Posterior cingulate gyrus (tissue), 11 donors: ENCODE measurements at places on chromosomes 4 and X.
A peak's percentile ranks its signal among the peaks of the same experiment; 100 is the strongest.

DNA sequence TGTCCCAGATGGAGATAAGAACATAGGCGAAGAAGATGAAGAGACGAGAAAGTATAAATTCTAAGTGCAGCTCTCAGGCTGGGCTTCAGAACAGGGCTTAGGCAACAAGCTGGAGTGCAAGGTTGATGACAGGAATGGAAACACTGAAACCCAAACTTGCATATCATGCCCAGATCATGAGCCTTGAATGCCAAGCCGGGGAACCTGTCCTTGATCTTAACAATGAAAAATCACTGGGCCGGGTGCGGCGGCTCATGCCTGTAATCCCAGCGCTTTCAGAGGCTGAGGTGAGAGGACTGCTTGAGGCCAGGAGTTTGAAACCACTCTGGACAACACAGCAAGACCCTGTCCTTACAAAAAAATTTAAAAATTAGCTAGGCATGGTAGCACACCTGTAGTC is 17.2 kb downstream of the AFAP1 start:
- no peak for DNase-seq

GRCh38 chr4:181807771-181808170 is 435.4 kb upstream of the TENM3 start:
- no peak for DNase-seq

DNA sequence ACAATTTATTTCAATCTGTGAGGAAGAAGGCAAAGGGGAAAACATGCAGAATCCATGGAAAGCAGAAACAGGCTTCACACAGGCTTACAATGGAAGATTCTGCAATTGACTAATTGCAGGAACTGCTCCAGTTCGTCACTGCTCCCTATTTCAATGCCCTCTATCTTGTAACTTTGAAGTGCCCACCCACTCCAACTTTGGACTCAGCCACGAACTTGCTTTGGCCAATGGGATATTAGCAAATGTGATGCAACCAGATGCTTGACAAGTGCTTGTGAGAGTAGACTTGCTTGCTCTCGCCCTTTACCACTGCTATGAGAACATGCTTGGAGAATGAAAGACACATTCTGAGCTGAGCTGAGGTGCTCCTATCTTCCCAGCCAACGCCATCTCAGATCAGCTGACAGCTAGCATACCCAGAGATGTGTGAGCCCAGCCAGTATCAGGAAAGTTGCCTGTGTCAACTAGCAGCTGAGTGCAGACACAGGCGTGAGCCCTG is 105.7 kb upstream of the PTCHD1 start:
- DNase-seq: no peak

DNA sequence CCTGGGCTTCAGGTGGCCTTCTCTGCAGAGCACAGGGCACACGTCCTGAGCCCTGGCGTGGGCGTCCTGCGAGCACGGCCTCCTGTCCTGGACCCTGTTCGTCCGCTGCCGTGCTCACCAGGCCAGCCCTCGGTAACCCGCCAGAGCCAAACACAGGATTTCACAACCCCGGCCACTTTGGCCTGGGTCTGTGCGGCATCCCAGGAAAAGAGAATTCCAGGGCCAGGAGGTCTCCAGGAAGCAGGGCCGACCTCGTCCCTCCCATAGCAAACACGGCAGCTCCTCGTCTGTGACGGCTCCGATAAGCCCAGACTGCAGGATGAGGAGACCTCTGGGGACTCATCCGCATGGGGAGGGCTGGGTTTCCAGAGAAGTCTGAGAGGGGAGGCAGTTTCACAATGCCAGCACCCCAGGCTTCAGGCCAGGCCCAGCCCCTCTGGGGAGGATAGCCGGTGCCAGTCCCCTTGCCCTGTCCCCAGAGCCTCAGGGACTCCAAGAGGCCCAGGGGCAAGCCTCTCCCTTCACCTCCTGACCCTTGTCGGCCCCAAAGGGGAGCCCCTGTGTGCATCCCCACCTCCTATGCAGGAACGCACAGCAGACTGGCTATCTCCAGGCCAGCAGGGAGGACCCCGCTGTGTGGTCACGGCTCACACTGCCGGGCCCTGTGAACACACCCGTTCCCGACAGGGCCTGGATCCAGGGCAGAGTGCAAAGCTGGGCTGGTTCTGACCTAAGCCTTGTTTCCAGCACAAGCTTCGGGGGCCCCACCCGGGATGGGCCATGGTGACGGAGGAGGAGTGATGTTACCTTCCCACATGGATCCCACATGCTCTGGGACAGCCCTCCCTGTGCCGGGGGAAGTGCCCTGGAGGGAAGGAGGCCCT is 22.3 kb upstream of the HTRA3 start:
- DNase-seq: no peak

DNA sequence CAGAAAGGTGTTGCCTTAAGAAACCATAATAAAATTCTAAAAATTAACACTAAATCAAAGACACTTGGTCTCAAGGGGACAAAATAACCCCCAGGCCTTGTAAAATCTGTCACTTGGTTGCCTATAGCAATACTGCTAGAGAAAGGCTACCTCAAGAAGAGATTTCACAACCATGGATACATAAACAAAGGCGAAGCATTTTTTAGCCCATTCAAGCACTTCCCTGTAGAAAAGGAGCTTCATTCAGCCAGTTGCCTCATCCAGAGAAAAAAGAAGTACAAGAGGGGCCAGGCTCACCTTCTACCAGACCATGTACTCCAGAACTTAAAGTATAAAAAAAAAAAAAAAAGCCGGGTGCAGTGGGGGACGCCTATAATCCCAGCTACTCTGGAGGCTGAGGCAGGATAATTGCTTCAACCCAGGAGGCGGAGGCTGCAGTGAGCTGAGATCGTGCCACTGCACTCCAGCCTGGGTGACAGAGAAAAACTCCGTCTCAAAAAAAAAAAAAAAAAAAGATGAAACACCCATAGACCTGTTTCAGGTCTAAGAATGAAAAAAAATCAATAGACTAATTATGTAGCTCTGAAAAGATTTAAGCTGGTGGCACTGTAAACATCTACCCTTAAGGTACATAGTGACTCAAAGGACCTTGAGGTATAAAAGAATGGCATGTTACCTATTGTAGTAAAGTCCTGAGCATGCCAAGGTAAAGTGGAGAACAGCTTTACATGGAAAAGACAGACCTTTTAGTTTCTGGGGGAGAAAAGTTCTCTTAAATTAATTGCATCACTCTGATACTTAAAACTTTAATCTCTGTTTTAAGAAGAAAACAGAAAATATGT is 18.0 kb downstream of the RUFY3 start:
- DNase-seq: no peak

- DNase-seq: no peak
Measured at GRCh38 chr4:177293208-177294033, 16.3 kb upstream of the NEIL3 start.

DNA sequence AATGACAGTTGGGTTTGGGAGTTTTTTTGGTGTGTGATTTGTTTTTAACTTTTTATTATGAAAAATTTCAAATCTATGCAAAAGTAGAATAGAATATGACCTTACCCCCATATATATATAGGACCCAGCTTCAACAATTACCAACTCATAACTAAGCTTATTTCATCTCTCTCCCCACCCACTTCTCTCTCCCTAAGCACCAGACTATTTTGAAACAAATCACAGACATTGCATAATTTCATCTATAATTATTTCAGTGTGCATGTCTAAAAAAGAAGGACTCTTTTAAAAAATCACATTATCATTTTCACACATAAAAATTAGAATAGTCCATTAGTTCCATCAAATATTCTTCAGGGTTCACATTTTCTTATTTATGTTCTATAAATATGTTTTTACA is 28.3 kb upstream of the NKX6-1 start:
- no peak for DNase-seq

- peak; percentile 7 for DNase-seq
Measured at GRCh38 chr4:78441756-78442155, 109.8 kb upstream of the ANXA3 start.

- DNase-seq: no peak
Measured at GRCh38 chr4:82715731-82716617, 82.6 kb downstream of the SCD5 start.

- no peak for DNase-seq
Measured at GRCh38 chr4:186943411-186943810, 219.8 kb upstream of the FAT1 start.

DNA sequence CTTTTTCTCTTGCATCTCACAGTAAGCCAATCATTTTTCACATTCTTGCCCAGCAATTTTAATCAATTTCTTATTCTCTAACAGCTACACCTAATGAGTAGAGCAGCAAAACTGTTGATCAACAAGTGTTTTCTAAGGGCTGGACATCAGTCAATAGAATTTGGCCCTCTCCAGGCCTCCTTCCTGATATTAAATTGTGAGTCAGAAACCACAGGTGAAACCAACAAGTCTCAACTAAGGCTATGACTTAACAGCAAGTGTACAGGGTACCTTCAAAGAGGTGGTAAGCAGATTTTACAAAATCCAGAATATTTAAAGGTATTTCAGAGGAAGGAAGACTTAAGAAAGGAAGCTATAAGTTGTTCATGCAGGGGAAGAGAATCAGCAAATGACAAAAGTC is 156.5 kb upstream of the ARHGAP24 start:
- no peak for DNase-seq

- DNase-seq: no peak
Measured at GRCh38 chr4:14564281-14564680, 438.0 kb upstream of the CPEB2 start.

GRCh38 chr4:142813388-142813787 is 32.7 kb downstream of the INPP4B start:
- DNase-seq: no peak

- DNase-seq: no peak
Measured at GRCh38 chrX:11265352-11265751, 27.9 kb upstream of the AMELX start.

- DNase-seq: no peak
Measured at GRCh38 chr4:68359508-68359907, 9.6 kb upstream of the YTHDC1 start.

DNA sequence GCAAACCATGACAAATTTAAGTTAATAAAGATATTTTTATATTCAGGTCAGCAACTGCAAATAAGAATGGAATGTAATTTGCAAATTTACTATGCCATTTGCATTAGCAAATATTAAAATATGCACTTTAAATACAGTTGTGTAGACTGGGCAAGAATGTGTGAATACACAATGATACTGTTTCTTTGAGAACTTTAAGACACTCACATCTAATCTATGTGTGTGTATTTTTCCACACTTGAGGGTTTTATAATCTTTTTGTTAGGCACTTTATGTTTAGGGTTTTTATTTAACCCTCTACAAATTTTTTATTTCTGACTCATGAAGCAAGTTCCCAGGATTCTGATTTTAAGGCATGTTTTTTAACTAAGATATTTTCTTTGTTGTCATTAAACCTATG is 23.9 kb upstream of the NDNF start:
- no peak for DNase-seq

GRCh38 chr4:148868191-148868590 is 426.0 kb upstream of the NR3C2 start:
- no peak for DNase-seq

GRCh38 chr4:8105306-8106100 is 53.1 kb downstream of the ABLIM2 start:
- no peak for DNase-seq

GRCh38 chrX:71143508-71143907 is 1.1 kb upstream of the NLGN3 start:
- peak; percentile 44 for DNase-seq

DNA sequence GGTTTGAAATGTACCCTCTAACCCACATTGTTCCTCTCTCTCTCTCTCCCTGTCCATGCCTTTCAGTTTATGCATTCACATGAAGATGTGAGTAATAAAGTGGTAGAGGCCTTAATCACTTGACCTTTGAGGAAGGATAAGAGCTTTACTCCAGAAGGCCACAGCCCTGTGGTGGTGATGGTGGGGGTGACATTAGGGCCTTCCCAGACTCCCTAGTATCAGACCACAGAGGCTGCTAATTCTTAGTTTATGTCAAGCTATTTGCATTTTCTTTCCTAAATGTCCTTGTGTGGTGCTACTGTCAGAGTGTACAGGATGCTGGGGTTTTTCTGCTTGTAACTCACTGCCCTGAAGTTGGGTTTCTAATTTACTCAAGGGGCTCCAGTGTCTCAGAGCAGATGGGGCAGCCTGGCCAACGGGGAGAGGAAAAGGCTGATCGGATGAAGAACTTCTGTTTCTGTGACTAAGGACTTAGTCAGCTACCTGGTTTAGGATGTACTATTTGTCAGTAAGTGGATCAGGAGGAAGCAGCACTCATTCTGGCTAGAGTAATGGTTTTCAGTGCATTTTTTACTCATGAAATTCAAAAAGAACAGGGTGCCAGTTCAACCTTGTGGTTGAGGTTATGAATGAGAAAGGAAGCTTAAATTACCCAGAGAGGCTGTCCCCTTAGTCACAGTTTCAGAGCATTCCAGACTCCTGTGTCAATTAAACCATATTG is 509.6 kb upstream of the DIPK2B start:
- no peak for DNase-seq

DNA sequence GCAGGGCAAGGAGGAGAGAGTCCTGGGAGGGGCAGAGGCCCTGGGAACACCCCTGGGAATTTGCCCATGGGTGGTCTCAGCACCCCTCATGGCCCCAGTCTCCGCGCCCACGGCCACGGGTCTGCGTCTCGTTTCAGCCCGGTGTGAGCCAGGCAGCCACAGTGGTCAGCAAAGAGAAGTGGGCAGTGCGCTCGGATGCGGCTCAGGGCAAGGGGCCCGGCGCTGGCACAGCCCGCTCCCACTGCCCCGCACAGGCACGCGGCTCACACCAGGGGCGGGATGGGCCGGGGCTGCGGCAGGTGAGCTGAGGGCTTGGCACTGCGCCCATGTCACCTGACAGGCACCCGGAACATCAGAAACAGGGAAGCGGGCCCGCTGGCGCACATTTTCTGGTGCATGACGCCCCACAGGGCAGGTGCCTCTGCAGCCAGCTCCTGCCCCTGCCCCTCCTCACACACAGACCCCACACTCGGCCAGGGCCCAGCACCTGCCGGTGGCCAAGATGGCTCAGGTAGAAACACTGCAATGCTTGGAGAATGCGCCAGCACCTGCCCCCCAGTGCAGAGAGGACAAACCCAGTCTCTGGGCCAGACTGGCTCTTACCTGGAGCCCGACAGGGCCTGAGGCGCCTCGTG is 41.9 kb upstream of the MXD4 start:
- no peak for DNase-seq

GRCh38 chr4:146567396-146567795 is 45.7 kb upstream of the SLC10A7 start:
- DNase-seq: no peak

- no peak for DNase-seq
Measured at GRCh38 chr4:151215295-151215694, 61.7 kb upstream of the PRSS48 start.

DNA sequence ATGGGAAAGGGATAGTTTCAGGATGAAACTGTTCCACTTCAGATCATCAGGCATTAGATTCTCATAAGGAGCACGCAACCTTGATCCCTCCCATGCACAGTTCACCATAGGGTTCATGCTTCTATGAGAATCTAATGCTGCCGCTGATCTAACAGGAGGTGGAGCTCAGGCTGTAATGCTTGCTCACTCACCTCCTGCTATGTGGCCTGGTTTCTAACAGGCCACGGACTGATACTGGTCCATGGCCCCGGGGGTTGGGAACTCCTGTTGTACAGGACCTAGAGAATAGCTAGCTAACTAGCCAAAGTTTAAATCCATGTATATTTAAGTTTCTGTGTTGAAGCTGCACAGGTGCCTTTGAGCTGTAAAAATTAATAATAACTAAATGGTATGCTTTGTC is 65.8 kb upstream of the MMAA start:
- no peak for DNase-seq

GRCh38 chr4:141898346-141898745 is 262.0 kb downstream of the IL15 start:
- DNase-seq: no peak
